ENCODE measurements at places on chromosomes 1 and 21. TPM values are rescaled to one million over a fixed set of nuclear protein-coding genes. Genes with fewer than 3 reads are reported as not detected.

- H3K36me3 ChIP-seq = no peaks in the 10 kb centered on the region
- H3K4me3 ChIP-seq = no peak overlapping the region
- H3K27me3 ChIP-seq = no peaks in the 10 kb centered on the region
Measured at GRCh38 chr1:17802164-17802563, 47.0 kb downstream of the ACTL8 start.

- no peaks in the 10 kb centered on the region for H3K4me1 ChIP-seq
- H3K4me3 ChIP-seq = no peak overlapping the region
- DNase-seq = no peak
- H3K36me3 ChIP-seq = peaks cover 30% of the 10 kb centered on the region
- no peaks in the 10 kb centered on the region for H3K27me3 ChIP-seq
- peak overlapping the region; percentile 48 for H3K27ac ChIP-seq
Measured at GRCh38 chr1:53799141-53799540, 39.0 kb downstream of the NDC1 start.

GRCh38 chr1:192724670-192725069 is 84.2 kb upstream of the RGS2 start:
- no peak for DNase-seq
- no peaks in the 10 kb centered on the region for H3K27me3 ChIP-seq
- no peaks in the 10 kb centered on the region for H3K36me3 ChIP-seq

- DNase-seq = no peak
- no peaks in the 10 kb centered on the region for H3K4me1 ChIP-seq
- no peaks in the 10 kb centered on the region for H3K36me3 ChIP-seq
Measured at GRCh38 chr1:205800981-205801703, 11.9 kb downstream of the SLC41A1 start.

GRCh38 chr1:243351337-243351736 is 95.5 kb downstream of the SDCCAG8 start:
- no peaks in the 10 kb centered on the region for H3K4me1 ChIP-seq
- H3K4me3 ChIP-seq = no peak overlapping the region
- H3K27ac ChIP-seq = no peak overlapping the region
- peaks cover 34% of the 10 kb centered on the region for H3K36me3 ChIP-seq
- H3K27me3 ChIP-seq = no peaks in the 10 kb centered on the region

DNA sequence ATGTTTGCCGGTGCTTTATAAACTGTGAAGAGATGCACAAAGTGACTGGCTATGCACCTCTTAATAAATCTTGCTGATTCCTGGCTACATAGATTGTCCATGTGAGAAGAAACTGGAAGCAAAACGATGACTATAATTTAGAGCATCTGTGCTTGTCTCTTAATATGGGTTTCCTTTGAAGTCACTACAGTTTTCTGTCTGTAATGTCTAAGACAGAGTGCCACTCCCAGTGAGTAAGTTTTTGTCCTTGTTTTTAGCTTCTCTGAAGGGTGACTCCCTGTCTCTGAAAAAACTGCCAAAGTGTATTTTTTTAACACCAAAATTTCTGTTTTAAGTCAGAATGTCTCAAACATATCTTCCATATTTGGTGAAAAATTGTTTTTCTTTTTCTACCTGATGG is 175.1 kb downstream of the FASLG start:
- no peaks in the 10 kb centered on the region for H3K4me1 ChIP-seq
- no peaks in the 10 kb centered on the region for H3K36me3 ChIP-seq
- no peak overlapping the region for H3K4me3 ChIP-seq
- H3K27ac ChIP-seq = no peak overlapping the region
- DNase-seq = no peak

- H3K27ac ChIP-seq = no peak within 1 kb of the TSS
- no peak within 1 kb of the TSS for H3K4me3 ChIP-seq
- H3K4me1 ChIP-seq = no peaks in the 10 kb centered on the region
- H3K36me3 ChIP-seq = no peaks in the 10 kb centered on the region
- peaks cover 76% of the 10 kb centered on the region for H3K27me3 ChIP-seq
Measured at GRCh38 chr1:18630511-18631495, at the start of gene PAX7. PAX7 (plus strand) TSS chr1:18630846; CDS start chr1:18631604, 758 bp downstream.

- no peaks in the 10 kb centered on the region for H3K36me3 ChIP-seq
- DNase-seq = no peak
- no peaks in the 10 kb centered on the region for H3K4me1 ChIP-seq
- no peaks in the 10 kb centered on the region for H3K27me3 ChIP-seq
- no peak overlapping the region for H3K27ac ChIP-seq
- no peak overlapping the region for H3K4me3 ChIP-seq
Measured at GRCh38 chr1:165576536-165576935, 32.7 kb downstream of the LRRC52 start.

DNA sequence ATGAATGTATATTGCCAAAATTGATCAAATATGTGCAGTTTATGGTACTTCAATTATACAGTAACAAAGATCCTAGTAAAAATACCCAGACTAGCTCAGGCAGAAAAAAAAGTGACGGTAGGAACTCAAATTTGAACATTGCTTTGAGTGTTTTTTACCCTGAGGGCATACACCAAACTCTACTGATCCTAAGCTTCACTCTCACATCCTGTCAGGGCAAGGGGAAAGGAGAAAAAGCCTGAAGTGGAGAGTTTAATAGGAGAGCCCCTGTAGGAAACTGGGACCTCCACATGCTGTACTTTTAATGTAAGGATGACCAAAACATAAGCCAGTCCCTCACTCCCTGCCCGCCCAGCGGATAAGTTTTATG is 59.8 kb upstream of the GNG12 start:
- H3K36me3 ChIP-seq = no peaks in the 10 kb centered on the region
- H3K27ac ChIP-seq = peak overlapping the region; percentile 53
- no peak for DNase-seq
- peaks cover 7% of the 10 kb centered on the region for H3K4me1 ChIP-seq

DNA sequence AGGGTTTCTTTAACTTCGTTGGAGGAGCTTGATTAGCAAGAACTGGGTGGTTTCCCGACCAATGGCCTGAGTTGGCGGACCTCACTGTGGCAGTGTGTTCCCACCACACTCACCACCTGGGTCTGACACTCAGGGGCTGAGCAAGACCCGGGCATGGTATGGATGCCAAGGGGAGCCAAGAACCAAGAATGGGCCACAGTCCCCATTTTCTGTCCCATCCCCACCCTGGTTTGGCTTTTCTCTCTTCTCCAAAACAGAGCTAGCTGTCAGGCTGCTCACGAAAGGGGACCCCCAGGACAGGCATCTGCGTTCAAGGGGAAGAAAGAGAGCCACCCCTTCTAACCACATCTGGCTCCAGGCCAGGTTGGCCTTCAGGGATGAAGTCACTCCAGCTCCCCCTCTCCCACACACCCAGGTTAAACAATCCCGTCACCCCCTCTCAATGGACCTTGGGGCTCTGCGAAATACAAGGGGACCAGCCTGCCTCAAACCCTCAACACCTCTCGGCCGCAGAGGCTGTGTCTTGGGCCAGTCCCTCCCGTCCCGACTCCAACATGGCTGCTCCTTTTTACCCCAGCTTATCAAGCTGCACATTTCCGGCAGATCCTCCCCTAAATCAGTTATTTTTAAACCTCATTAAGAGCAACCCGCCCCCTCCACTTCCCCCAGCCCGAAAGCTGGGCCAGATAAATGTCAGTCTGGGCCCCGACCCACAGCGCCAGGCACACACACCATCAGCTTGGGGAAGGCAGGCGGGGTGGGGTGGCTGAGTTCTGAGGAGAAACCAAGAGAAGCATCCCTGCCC is 3.4 kb downstream of the TAGLN2 start:
- DNase-seq = peak; percentile 62
- peak overlapping the region; percentile 73 for H3K27ac ChIP-seq
- H3K27me3 ChIP-seq = no peaks in the 10 kb centered on the region
- peak overlapping the region; percentile 6 for H3K4me3 ChIP-seq
- peaks cover 35% of the 10 kb centered on the region for H3K36me3 ChIP-seq
- H3K4me1 ChIP-seq = peaks cover 35% of the 10 kb centered on the region

DNA sequence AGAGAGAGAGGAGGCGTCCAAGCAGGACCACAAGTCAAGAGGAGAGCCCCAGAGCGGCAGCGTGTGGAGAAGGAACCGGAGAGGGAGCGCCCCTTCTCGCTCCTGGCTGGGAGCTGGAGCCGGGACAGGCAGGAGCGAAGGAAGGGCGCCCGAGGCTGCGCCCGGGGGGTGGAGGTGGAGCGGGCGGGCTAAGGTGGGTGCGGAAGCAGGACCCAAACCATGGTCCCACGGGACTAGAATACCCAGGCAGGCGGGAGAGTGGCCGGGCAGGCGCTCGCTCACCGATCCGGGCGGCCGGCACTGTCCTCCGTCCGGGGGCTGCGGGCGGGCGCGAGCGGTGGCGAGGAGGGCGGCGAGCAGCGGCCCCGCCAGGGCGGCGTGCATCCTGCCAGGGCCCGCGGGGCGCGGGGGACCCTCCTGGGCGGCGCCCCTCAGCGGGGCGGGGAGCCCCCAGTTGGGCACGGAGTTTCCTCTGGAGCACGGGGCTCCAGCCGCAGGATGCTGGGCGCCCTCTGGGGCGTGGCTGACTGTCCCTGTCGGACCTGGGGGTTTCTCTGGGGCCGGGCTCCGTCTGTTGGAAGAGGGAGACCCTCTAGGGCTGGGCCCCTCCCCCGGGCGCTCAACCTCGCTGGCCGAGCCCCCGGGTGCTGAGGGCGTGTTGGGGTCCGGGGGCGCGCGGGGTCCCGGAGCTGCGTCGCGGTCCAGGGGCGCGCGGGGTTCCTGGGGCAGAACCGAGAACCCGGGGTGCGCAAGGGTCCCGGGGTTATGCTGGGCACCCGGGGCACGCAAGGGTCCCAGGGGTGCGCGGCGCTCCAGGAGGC is 569 bp downstream of the TRABD2B start:
- peak overlapping the region; percentile 65 for H3K4me3 ChIP-seq
- no peaks in the 10 kb centered on the region for H3K36me3 ChIP-seq
- no peak overlapping the region for H3K27ac ChIP-seq
- peak; percentile 77 for DNase-seq
- peaks cover 4% of the 10 kb centered on the region for H3K27me3 ChIP-seq
- H3K4me1 ChIP-seq = peaks cover 9% of the 10 kb centered on the region

- DNase-seq = no peak
- H3K36me3 ChIP-seq = peaks cover 8% of the 10 kb centered on the region
- H3K4me1 ChIP-seq = no peaks in the 10 kb centered on the region
- no peak overlapping the region for H3K4me3 ChIP-seq
- H3K27me3 ChIP-seq = no peaks in the 10 kb centered on the region
Measured at GRCh38 chr1:177274687-177275211, 104.0 kb downstream of the BRINP2 start.

- H3K27ac ChIP-seq = no peak overlapping the region
- H3K4me3 ChIP-seq = no peak overlapping the region
- no peak for DNase-seq
- H3K27me3 ChIP-seq = no peaks in the 10 kb centered on the region
- no peaks in the 10 kb centered on the region for H3K4me1 ChIP-seq
Measured at GRCh38 chr1:238107322-238107721, 216.6 kb upstream of the ZP4 start.

DNA sequence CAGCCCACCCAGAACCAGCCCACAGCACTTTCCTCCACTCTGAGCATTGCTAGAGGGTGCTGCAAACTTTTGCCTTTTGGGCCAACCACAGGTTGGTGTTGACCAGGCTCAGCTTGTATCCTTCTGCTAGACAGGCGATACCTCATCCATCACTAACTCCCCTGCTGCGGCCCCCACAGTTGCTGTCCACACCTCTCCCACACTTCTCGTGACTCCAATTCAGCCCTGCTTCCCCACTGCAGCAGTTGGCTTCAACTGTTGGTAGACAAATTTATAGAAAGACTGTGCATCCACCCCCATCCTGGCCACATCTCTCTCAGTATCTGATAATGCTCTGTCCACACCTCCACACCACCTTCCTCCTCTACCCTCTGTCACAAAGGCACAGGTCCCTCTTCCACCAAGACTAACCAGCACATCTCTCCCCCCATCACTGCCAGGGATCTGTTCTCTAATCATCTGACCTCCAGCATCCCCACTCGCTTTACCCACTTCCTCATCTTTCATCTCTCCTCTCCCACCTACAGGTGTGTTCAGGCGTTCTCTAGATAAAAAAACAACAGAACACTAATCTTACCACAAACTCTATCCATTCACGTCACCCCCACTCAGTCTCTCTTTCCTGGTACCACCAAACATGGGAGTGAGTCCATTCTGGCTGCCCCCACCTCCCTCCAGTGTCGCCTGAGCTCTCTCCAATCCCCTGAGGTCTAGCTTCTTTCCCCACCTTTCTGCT is 15.8 kb upstream of the SLC25A44 start:
- H3K4me3 ChIP-seq = no peak overlapping the region
- no peak overlapping the region for H3K27ac ChIP-seq
- no peak for DNase-seq

- no peak for DNase-seq
- peaks cover 9% of the 10 kb centered on the region for H3K4me1 ChIP-seq
- H3K36me3 ChIP-seq = no peaks in the 10 kb centered on the region
- peak overlapping the region; percentile 51 for H3K27ac ChIP-seq
- H3K4me3 ChIP-seq = peak overlapping the region; percentile 74
Measured at GRCh38 chr1:99969260-99969728, 502 bp upstream of the SLC35A3 start.

GRCh38 chr1:8015809-8016165 is 10.3 kb downstream of the ERRFI1 start:
- no peak overlapping the region for H3K27ac ChIP-seq
- DNase-seq = no peak
- H3K36me3 ChIP-seq = peaks cover 21% of the 10 kb centered on the region
- no peaks in the 10 kb centered on the region for H3K27me3 ChIP-seq
- H3K4me1 ChIP-seq = peaks cover 50% of the 10 kb centered on the region
- no peak overlapping the region for H3K4me3 ChIP-seq

- H3K4me3 ChIP-seq = no peak overlapping the region
- 0 out of 2 replicates have a peak, but pooled peaks cover 5% of the 10 kb centered on the region for H3K27me3 ChIP-seq
- H3K36me3 ChIP-seq = no peaks in the 10 kb centered on the region
- H3K4me1 ChIP-seq = no peaks in the 10 kb centered on the region
- no peak for DNase-seq
Measured at GRCh38 chr1:152473887-152474537, 36.6 kb upstream of the LCE5A start.

- no peaks in the 10 kb centered on the region for H3K36me3 ChIP-seq
- no peak overlapping the region for H3K4me3 ChIP-seq
- H3K27me3 ChIP-seq = no peaks in the 10 kb centered on the region
- no peak for DNase-seq
- no peak overlapping the region for H3K27ac ChIP-seq
- H3K4me1 ChIP-seq = no peaks in the 10 kb centered on the region
Measured at GRCh38 chr1:14850563-14850962, 252.1 kb downstream of the KAZN start.

DNA sequence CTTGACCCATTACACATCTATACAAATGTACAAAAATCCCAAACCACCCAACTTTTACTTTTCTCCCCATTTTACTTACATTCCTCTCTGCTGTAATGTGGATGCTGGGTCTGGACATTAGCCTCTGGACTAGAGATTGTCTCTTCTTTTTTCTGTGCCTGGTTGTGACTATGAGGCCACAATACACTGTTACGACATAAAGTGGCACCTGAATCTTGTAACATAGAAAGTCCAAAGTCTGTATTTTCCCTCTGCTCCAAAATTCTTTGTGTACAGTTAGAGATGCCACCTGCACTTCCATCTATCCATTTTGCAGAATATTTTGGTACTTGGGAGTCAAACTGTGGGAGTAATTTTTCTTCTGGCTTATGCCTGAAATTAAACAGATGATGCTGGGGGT is 22.7 kb downstream of the C21orf91 start:
- DNase-seq = no peak
- H3K4me1 ChIP-seq = peaks cover 7% of the 10 kb centered on the region
- no peak overlapping the region for H3K4me3 ChIP-seq
- peaks cover 20% of the 10 kb centered on the region for H3K36me3 ChIP-seq

SH3BGR gene
- 1.1 TPM for polyA plus RNA-seq

ZNF672 gene
- 16.0 TPM for polyA plus RNA-seq

GBP5 gene
- 0.08 TPM for polyA plus RNA-seq

TM2D1 gene
- 58.6 TPM for polyA plus RNA-seq

CLCA1 gene
- polyA plus RNA-seq = not detected

JAM2 gene
- polyA plus RNA-seq = 8.3 TPM

GSTM5 gene
- not detected for polyA plus RNA-seq

KRTAP10-4 gene
- polyA plus RNA-seq = not detected

PLA2G2C gene
- not detected for polyA plus RNA-seq

SAMD13 gene
- 1.3 TPM for polyA plus RNA-seq

F11R gene
- 13.7 TPM for polyA plus RNA-seq

SPRR2A gene
- not detected for polyA plus RNA-seq

All from SK-N-SH (cell line).